ENCODE measurements at places on chromosomes 11 and 22.

- no peak for DNase-seq
These were observed 11.4 kb upstream of the OR5AK2 start for GRCh38 chr11:56977314-56977713.

DNA sequence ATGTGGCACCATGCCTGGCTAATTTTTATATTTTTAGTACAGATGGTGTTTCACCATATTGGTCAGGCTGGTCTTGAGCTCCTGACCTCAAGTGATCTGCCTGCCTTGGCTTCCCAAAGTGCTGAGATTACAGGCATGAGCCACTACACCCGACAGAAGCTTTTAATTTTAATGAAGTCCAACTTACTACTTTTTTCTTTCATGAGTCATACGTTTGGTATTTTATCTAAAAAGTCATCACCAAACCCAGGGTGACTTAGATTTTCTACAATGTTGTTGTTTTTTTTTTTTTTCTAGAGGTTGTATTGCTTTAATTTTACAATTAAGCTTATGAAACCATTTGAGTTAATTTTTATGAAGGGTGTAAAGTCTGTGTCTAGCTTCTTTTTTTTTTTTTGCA is 34.9 kb downstream of the JRKL start:
- DNase-seq, result no peak

DNA sequence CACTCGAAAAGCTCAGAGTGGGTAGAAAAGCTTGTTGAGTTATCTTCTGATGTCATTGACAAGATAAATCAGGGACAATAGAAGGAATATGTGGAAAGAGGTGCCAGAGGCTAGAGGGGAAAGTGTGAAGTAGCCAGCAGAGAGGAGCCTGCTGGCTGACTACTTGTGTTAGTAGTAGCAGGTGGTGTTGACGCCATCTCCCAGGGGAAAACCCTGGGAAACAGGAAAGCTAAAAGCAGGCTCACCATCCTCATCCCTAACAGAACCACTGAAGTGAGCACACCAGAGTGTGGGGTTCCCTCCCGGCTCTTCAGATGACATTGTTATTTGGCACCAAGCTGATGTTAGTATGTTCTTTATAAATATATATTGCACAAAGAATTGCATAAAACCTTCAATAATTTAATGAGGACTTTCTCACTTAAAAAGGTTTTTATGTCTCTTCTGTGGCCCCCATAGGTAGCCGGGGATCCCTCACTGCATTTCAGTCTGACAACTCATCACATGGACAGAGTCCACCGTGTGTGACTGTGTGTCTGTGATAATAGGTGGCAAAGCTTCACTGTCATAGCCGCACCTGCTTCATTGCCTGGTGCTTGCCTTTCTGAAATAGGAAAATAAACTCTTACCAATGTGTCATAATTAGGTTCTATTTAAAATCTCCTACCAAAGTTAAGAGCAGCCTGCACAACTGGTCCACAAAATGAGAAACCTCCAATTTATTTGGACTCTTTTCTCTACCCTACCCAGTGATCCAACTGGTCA is 63.2 kb upstream of the TOP3B start:
- DNase-seq, result no peak

- DNase-seq, result no peak
These were observed 20.7 kb downstream of the PDHX start for GRCh38 chr11:34936945-34937629.

DNA sequence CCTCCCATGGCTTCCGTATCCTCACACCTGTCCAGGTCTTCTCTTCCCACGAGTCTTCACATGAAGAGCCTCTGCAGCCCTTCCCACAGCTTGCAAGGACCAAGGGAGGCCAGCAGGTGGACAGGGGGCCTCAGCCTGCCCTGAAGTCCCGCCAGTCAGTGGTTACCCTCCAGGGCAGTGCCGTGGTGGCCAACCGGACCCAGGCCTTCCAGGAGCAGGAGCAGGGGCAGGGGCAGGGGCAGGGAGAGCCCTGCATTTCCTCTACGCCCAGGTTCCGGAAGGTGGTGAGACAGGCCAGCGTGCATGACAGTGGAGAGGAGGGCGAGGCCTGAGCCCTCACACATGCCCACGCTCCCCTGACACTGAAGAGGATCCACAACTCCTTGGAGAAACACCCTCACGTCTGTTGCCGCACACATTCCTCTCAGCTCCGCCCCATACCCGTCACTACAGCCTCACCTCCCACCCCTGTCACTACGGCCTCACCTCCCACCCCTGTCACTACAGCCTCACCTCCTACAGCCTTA is 8.3 kb downstream of the SSH3 start:
- no peak for DNase-seq

- no peak for DNase-seq
These were observed 79.1 kb downstream of the KCNQ1 start for GRCh38 chr11:2523821-2524391.

DNA sequence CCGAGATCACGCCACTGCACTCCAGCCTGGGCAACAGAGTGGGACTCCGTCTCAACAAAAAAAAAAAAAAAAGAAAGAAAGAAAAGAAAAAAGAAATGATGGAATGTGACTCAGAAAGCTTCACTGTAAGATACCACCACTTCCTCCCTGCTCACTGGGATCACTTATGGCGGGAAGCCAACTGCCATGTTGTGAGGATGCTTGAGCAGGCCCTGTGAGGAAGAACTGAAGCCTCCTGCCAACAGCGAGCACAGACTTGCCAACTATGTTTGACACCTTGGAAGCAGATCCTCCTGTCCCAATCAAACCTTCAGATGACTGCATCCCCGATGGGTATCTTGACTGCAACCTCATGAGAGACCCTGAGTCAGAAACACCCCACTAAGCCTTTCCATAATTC is 8.3 kb downstream of the SEC14L6 start:
- DNase-seq, result no peak

DNA sequence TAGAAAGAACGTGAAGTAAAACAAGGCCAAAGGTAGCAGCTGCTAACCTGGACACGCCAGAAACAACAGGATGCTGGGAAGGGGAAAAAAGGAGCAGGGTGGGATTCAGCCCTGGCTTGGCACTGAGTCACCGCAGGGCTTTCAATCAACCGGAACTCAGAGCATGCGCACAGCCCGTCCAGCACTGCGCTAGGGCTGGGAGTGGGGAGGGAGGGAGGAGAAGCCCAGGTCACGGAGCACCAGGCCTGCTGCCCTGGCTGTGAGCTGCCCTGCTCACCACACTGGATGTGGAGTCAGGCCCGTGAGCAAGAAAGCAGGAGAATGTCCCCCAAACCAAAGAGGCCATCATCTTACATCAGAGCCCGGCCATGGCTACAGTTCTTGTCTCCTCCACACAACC is 51.5 kb downstream of the APOL1 start:
- DNase-seq, result no peak

DNA sequence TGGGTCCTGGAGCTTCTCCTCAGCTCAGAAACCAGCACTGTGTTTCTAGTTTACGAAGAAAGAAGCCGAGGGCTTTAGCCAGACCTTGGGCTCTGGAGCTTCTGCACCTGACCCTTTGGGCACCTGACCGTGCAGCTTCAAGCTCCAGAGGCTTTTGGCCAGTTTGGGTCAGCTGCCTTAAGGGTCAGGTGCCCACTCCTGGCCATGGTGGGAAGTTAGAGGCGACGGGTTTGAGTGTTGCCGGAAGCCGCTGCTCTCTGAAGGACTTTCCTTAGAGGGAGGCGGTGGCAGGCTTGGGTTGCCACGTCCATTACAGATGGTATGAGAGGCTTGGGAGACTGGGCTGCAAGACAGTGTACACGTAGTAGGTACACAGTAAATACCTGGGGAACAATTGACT is 52.3 kb downstream of the PISD start:
- DNase-seq, result no peak

GRCh38 chr11:65643971-65644370 is 6.1 kb downstream of the SIPA1 start:
- DNase-seq, result no peak

DNA sequence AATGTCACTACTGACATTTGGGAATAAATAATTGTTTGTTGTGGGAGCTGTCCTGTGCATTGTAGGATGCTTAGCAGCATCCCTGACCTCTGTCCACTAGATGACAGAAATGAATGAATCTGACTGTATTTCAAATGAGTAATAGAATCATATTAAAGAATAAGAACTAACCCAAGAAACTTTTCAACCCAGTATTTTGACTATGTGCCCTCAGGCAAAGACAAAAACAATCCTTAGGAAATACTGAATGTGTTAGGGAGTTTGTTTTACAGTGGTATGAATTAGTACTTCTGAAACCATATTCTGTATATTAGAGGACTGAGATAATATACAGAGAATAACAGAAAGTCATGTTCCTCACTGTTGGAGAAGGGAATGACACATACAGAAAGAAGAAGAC is 320.9 kb upstream of the PITPNB start:
- no peak for DNase-seq

DNA sequence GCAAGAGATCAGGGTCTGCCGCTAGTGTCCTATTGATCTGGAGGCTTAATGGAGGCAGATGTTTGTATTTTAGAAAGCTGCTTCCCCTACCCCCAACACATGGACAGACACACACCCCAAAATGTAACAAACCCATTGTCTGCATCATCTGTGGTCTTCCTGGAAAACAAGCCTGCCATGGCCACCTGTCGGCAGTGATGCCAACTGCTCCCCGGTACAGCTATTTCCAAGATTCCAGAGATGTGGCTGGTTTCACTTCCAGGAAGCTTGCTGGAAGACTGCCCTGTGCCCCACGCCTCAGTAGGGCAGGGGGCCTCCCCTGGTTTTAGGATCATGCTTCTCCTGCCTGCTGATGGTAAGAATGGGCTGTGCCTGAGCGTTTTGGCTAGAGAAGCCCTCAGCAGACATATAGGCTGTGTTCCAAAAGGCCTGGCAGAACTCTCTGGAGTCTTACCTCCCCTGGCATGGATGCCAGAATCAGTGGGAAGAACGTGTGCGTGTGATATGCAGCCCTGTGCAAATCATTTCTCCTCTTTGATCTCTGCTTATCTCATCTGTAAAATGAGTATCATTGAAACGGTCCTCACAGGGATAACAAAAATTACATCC is 108.6 kb downstream of the FBXO7 start:
- no peak for DNase-seq

GRCh38 chr11:76808996-76809395 is 25.8 kb downstream of the TSKU start:
- DNase-seq, result no peak

DNA sequence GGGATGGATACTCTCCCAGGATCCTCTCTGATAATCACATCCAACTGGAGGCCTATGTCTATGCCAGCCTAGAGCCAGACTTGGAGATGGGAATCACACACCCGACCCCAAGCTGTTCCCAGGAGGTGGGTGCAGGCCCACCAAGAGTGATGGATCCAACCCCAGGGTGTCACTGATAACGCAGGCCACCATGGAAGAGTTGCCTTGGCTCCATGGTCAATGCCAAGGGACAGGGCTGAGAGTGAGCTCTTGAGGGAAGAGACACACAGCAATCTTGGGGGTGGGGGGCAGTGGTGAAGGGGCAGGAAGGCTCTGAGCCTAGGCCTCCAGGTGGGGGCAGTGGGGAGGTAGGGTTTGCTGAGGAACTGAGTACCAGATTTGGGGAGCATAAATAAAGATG is 16.9 kb downstream of the TUB start:
- DNase-seq, result no peak

DNA sequence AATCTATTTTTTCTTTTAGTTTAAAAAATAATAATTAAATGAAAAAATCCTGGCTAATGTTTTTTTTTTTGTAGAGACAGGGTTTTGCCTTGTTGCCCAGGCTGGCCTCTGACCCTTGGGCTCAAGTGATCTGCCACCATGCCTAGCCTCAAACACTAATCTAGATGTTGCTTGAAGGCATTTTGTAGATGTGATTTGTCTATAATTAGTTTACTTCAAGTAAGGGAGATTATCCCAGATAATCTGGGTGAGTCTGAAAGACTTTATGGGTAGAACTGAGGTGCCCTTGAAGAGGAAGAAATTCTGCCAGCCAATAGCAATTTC is 38.6 kb upstream of the RBFOX2 start:
- no peak for DNase-seq

DNA sequence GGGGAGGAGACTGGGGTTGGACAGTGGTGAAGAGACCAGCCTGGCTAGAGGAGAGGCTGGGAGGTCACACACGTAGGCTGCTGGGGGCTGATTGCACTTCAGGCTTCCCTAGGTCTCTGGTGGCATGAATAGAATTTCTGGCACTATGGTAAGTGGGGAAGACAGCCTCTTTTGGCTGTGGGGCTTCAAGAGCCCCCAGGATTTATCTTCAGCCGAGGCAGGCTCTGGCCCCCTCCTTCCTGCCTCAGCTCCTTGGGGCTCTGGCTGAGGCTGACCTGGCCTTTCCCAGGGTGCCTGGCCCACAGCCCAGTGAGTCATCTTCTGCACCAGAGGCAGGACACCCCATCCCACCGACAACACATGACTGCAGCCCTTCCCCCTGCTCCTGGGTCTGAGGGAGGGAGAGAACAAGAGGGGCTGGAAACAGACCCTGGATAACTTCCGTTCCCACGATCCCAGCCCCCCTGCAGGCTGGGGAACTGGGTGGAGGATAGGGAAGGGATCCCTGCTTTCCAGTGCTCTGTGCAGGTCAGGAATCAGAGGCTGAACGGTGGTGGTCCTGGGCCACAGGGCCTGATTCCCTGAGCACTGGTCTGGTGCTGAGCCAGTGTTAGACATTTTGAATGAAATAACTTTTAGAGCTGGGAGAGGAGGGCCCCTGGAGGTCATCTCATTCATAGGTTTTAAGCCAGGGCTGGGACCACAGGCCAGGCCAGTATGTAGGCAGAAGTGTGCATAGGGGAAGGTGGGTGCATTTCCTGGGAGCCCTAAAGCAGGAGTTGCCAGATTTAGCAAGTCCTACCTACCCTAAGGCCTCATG is 26.5 kb downstream of the ARHGEF17 start:
- no peak for DNase-seq

DNA sequence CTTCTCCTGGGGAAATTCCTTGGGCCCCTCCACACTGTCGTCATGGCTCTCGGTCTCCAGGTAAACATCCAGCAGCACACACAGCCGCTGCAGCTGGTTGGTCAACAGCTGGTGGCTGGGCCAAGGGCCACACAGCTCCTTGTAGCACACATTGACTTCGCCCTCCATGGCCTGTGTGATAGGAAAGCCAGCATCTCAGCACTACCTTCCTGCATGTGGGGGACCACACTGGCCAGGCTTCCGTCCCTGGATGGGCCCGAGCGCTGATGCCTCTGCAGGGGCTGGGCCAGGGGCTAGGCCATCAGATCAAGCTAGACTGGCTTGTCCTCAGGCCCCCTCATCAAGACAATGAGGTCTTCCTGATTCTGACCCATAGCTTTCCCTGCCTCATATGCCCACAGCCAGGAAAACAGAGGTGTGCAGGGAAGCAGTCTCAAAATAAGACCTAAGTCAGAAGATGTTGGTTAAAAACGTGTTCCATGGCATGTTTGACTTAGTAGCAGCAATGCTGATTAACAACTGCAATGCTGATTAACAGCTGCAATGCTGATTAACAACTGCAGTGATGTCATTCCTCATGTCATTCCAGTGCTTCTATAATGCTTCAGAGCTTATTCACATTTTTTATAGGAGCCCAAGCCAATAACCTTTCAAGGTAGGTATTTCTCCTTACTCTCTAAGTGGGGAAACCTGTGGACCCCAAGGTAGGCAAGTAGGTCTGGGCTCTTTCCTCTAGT is 31.3 kb downstream of the NEFH start:
- DNase-seq, result no peak

- no peak for DNase-seq
These were observed 45.5 kb upstream of the GRIK4 start for GRCh38 chr11:120465921-120466534.

- no peak for DNase-seq
These were observed 328.8 kb downstream of the TBC1D22A start for GRCh38 chr22:47091246-47091651.

All from stimulated activated CD4-positive, alpha-beta T cell treated with anti-CD3 and anti-CD28 coated beads, Interleukin-1b, Interleukin-23, amount 100 ng/mL, for 1 hour (primary cell).